ENCODE measurements at places on chromosomes 3 and 15.

GRCh38 chr3:21273259-21274025 lies 477.6 kb downstream of the ZNF385D start:
- DNase-seq = no peak

DNA sequence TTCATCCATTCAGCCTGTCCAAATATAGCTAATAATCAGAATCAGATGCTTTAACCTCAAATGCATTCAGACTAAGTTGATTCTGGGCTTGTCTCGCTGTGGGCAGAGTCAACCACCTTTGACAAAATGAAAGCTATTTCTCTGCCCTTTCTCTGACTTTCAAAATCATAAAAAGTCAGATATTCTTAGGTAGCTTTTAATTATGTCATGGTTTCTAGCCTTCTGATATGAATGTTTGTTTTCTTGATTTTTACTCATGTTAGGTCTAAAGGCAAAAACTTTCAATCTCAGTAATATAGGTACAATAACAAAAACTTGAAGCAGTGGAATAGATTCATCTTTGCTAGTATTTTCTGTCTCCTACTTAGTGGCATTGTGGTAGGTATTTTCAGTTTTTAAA lies 25.3 kb upstream of the C15orf61 start:
- no peak for DNase-seq

- no peak for DNase-seq
Measured at GRCh38 chr3:121730940-121731687, 18.4 kb downstream of the GOLGB1 start.

DNA sequence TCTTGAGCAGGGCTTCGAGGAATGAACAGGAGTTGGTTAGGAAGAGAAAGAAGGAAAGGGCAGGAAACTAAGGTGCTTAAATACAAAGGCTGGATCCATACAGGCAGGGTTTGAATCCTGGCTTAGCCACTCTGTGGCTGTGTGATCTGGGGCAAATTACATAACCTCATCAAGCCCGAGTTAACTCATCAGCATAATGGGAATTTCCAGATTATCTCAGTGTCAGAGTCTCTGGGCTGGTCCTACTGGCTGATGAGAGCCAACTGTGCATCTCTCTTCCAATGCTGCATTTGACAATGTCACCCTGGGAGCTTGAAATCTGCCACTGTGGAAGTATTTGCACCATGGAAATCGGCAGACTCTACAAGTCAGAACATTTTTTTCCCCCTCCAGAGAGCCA lies 83.8 kb upstream of the SLC6A6 start:
- no peak for DNase-seq

DNA sequence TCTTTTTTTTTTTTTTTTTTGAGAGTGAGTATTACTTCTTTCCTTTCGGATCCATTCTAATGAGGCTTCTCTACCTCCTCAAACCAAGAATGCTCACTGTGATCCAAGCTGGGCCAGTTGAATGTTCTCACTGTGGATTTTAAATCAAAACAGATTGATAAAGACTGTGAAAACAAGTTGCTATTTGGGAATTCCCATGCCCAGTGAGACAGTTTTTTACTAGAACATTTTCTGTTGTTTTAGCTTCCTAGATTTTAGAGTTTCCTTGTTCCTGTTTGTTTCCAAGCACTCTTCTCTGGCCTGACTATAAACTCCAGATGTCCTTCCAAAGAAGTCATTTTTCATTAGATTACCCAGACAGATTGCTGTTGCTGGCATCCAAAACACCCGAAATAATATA lies 60.1 kb upstream of the GALNT15 start:
- no peak for DNase-seq

- DNase-seq = no peak
Measured at GRCh38 chr15:47513471-47513870, 203.8 kb upstream of the SEMA6D start.

All from activated CD4-positive, alpha-beta T cell treated with anti-CD3 and anti-CD28 coated beads for 24 hours (primary cell).